ENCODE measurements at places on chromosomes 11 and 22.

- DNase-seq, result no peak
Measured at GRCh38 chr11:10318527-10318802, 13.6 kb downstream of the ADM start.

GRCh38 chr11:72764503-72764902 lies 12.3 kb upstream of the ARAP1 start:
- DNase-seq, result no peak

GRCh38 chr11:74819400-74819799 lies 70.8 kb downstream of the RNF169 start:
- DNase-seq, result no peak

DNA sequence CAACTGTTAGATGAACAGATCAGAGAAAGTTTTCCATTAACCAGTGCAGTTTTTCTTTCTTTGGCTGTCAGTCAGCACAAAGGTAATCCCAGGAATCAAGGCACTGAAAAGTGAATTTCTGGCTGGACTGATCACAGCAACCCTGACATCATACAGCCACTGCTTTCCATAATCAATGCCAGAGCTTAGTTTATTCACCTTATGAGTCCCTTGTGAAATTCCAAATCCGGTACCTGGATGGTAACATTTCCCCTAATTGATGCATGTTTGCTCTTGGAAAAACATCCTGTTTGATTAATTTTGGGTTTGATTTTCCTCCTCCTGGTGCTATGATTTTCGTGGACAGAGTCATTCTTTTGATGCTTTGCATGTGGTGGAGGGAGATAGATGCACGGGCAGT lies 319.8 kb downstream of the INSC start:
- no peak for DNase-seq

DNA sequence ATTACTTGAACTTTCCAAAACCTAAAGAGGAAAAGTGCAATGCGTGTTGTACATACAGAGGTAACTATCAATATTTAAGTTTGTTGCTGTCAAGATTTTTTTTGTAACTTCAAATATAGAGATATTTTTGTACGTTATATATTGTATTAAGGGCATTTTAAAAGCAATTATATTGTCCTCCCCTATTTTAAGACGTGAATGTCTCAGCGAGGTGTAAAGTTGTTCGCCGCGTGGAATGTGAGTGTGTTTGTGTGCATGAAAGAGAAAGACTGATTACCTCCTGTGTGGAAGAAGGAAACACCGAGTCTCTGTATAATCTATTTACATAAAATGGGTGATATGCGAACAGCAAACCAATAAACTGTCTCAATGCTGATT lies 2.1 kb downstream of the ADM start:
- DNase-seq, result no peak

Data from stimulated activated CD8-positive, alpha-beta memory T cell treated with anti-CD3 and anti-CD28 coated beads, Interleukin-12 subunit alpha, Interleukin-12 subunit beta, amount 100 ng/mL, for 1 hour (primary cell).